ENCODE measurements at places on chromosomes 1 and 21.

DNA sequence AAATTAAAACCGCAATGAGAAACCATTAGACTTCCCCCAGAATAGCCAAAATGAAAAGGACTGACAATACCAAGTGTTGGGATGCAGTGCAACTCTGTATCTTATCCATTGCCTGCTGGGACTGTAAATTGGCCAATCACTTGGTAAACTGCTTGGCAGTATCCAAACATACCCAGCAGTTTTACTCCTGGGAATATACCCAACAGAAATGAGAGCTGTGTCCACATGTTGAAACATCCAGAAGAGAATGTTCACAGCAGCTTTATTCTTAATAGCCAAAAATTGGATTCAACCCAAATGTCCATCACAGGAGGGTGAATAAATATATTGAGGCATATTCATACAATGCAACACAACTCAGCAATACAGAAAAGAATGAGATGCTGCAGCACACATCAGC lies 13.7 kb upstream of the FAM20B start:
- no peak for DNase-seq

DNA sequence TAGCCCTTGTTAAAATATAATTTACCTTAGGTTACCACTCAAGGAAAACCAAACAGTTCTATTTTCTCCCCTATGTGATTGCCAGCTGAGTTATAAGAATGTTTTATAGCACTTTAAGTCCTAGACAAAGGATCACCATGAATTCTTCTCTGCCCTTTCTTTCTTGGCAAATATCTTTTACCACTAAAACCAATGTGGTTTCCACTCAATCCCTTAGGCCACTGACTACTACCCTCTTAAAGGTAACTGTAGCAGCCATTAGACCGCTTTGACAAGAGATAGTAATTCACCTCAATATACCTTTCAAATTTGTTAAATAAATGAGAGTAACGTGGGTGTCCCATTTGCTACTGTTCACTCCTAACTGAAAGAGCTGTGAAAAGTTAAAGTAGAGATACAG lies 307.9 kb upstream of the PRMT6 start:
- no peak for DNase-seq

DNA sequence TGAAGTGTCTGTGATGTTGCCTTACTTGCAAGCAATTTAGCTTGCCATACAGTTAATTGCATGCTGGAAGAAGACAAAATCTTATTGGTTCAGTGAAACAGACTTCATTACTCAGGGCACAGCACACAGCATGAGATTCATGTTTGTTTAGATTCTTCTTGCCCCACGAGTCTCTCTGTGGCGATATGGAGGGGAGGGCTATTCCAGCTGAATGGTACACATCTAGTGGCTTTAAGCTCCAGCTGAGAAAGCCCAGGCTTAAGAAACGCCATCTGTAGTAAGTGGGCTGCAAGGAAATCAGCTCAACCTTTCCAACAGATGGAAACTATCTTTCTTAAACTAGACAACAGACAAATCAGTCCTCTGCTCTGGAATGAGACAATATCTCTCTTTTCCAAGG lies 1022.0 kb downstream of the NCAM2 start:
- no peak for DNase-seq

- no peak for DNase-seq
Measured at GRCh38 chr1:56330391-56331026, 248.9 kb downstream of the PLPP3 start.

GRCh38 chr21:44382536-44382935 lies 29.1 kb downstream of the TRPM2 start:
- no peak for DNase-seq

DNA sequence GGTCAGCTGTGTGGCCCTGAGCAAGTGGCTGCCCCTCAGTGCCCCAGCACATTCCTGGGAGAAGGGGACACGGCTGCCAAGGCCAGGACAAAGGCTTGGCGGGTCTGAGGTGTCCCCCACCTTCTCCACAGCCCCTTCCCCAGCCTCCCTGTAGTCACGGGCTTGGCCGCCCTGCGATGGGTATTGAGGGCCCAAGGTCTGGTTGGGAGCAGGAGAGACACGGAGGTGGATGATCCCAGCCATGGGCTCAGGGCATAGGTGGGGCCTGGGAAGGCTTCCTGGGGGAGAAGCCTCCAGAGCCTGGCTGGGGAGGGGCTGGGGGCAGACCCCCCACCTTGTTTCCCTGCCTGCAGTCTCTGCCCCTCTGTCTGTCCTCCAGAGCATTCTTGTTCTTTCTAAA lies 27.0 kb downstream of the TTC39A start:
- no peak for DNase-seq

DNA sequence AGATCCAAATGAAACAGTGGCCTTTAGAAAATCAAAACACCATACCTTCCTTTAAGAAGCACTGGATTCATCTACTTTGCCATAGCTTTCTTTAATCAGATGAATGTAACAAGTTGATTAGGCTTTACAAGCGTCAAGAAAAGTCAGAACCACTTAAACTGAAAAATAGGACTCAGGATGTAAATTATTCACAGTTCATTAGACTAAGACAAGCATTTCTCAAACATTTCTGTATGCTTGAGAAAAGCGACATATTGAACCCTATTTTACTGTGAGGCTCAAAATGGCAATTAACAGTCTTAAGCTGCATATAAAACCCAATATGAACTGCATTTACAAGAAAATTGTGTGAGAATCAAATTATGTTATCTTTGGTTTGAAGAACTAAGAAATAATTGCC lies 256.7 kb upstream of the SNX7 start:
- no peak for DNase-seq

Data from activated CD4-positive, alpha-beta T cell treated with anti-CD3 and anti-CD28 coated beads for 24 hours (primary cell).